ENCODE measurements at places on chromosomes 13 and 19.

GRCh38 chr19:46369817-46370216 lies 22.9 kb downstream of the PPP5C start:
- peaks cover 4% of the 10 kb centered on the region for H3K4me1 ChIP-seq
- H3K27ac ChIP-seq: no peak overlapping the region
- H3K36me3 ChIP-seq: no peaks in the 10 kb centered on the region
- DNase-seq: no peak

GRCh38 chr13:93872376-93872775 lies 607.1 kb downstream of the DCT start:
- no peak overlapping the region for H3K27ac ChIP-seq
- H3K27me3 ChIP-seq: no peaks in the 10 kb centered on the region
- no peaks in the 10 kb centered on the region for H3K4me1 ChIP-seq
- H3K36me3 ChIP-seq: no peaks in the 10 kb centered on the region
- no peak for DNase-seq

DNA sequence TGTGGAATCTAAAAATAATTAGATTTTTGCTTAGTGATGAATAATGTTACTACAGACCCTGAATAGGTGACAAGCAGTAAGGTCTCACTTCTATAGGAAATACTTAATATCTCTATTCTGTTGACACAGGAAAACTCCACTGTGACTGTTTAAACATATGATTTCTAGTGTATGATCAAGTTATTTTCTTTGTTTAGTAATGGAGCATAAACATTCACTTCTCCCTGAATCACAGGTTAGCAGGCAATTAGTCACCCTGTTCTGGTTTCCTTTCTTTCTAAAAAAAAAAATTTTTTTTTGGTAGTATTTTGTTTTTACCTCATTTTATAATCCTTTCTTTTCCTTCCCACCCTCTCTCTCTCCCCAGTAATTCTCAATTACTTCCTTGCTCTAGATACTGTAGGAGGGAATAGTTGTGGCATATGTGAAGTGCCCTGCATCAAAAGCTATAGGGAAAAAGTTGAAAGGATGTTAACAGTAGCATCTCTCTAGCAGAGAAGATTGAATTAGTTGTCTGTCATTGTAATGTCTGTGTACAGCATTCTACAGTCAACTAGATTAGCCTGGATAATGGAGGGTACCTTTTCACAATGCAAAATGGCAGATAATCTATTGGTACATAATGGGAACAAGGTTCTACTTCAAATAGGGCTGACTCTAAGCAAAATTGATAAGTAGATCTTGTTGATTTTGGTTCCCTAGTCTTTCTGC lies 3.5 kb downstream of the HS6ST3 start:
- no peaks in the 10 kb centered on the region for H3K4me1 ChIP-seq
- no peaks in the 10 kb centered on the region for H3K36me3 ChIP-seq
- DNase-seq: no peak
- H3K27me3 ChIP-seq: no peaks in the 10 kb centered on the region

GRCh38 chr19:55206664-55207500 lies 2.4 kb downstream of the PTPRH start:
- H3K27me3 ChIP-seq: peaks cover 8% of the 10 kb centered on the region
- H3K27ac ChIP-seq: no peak overlapping the region
- no peak for DNase-seq
- H3K4me3 ChIP-seq: no peak overlapping the region
- H3K4me1 ChIP-seq: no peaks in the 10 kb centered on the region

DNA sequence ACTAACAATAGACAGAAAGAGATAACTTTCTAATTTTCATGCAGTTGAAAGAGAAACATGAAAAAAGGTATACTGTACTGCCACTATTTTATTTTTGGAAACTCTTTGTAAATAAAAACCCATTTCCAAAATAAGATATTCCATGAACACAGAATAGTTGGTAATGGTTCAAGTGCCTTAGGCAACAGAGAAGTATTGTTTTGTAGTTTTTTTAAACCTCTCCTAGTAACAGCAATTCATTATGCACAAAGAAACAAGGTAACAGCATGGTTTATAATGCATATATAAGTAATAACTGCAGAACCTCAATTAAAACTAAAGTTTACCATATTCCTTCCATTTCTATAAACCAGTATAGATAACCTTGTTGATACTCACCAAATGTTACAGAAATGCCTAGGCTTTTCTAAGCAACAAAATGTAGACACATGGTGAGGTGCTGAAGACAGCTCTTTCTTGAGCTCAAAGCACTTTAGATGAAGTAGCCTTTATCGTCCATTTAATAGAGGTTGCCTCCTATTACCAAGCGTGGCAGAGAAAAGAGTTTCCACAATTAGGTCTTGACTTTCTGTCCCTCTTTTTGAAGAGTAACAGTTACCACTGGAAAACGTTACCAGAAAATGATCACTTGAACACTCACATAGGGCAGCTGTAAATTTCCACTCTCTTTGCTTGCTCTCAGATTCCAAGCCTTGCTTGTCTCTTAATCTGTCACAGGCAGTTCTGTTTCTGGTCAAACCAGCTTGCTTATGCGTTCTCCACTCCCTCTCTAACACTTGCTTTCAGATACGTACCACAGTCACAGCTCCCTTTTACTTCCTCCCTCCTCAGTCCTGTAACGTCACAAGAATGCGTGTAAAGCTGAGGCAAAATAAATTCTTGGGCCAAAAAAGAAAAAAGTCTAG lies 42.9 kb downstream of the CAB39L start:
- H3K36me3 ChIP-seq: no peaks in the 10 kb centered on the region
- H3K27me3 ChIP-seq: no peaks in the 10 kb centered on the region
- H3K4me3 ChIP-seq: no peak overlapping the region
- no peak overlapping the region for H3K27ac ChIP-seq
- no peaks in the 10 kb centered on the region for H3K4me1 ChIP-seq

GRCh38 chr19:30492586-30493270 lies 120.5 kb downstream of the ZNF536 start:
- no peaks in the 10 kb centered on the region for H3K27me3 ChIP-seq
- no peaks in the 10 kb centered on the region for H3K36me3 ChIP-seq
- no peak for DNase-seq
- no peak overlapping the region for H3K27ac ChIP-seq
- no peaks in the 10 kb centered on the region for H3K4me1 ChIP-seq
- H3K4me3 ChIP-seq: no peak overlapping the region

- DNase-seq: no peak
- H3K36me3 ChIP-seq: no peaks in the 10 kb centered on the region
- H3K27ac ChIP-seq: no peak overlapping the region
- H3K4me1 ChIP-seq: no peaks in the 10 kb centered on the region
- no peaks in the 10 kb centered on the region for H3K27me3 ChIP-seq
- no peak overlapping the region for H3K4me3 ChIP-seq
Measured at GRCh38 chr13:75391432-75392100, 90.4 kb downstream of the TBC1D4 start.

DNA sequence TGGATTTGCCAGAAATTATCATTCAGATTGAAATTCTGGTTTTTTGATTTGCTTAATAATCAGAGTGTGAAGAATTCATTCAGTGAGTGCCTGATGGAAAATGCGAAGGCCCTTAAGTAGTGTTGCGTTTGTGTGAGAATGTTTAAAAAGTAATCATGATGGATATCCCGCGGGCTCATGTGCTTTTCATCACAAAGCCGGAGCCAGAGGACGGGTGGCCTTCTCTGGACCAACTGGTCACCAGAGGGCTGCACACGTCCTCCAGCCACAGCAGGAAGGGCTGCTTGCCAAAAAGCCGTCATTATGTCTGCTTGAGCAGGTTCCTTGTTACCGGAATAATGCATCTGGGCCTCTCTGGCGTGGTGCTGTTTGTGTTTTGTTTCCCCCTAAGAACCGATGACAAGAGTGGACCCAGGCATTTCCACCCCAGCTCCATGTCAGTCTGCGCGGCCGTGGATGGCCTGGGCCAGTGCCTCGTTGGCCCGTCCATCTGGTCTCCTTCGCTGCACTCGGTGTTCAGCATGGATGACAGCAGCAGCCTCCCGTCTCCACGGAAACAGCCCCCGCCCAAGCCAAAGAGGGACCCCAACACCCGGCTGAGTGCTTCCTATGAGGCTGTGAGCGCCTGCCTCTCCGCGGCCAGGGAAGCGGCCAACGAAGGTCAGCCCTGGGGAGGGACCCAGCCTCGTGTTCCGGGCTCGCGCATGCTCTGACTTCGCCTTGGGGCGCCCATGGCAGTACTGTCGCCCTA lies 497.7 kb downstream of the MYO16 start:
- H3K27ac ChIP-seq: no peak overlapping the region
- no peaks in the 10 kb centered on the region for H3K36me3 ChIP-seq
- no peak for DNase-seq
- no peak overlapping the region for H3K4me3 ChIP-seq

DNA sequence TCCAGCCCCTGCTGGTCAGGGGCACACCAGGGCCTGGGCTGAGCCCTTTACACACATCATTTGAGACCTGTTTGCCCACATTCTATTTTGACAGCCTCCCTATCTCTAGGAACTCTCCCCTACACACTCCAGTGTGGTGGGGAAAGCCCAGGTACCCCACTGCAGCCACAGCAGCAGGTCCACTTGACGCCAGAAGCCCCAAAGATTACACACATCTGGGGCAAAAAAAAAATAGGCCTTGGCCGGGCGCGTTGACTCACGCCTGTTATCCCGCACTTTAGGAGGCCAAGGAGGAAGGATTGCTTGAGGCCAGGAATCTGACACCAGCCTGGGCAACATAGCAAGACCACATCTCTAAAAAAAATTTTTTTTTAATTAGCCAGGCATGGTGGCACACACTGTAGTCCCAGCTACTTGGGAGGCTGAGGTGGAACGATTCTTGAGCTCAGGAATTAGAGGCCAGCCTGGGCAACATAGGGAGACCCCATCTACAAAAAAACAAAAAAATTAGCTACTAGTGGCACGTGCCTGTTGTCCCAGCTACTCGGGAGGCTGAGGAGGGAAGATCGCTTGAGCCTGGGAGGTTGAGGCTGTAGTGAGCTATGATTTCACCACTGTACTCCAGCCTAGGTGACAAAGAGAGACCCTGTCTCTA lies 18.0 kb upstream of the CD22 start:
- no peaks in the 10 kb centered on the region for H3K4me1 ChIP-seq
- H3K27me3 ChIP-seq: no peaks in the 10 kb centered on the region
- no peak overlapping the region for H3K4me3 ChIP-seq
- DNase-seq: no peak
- no peak overlapping the region for H3K27ac ChIP-seq
- H3K36me3 ChIP-seq: no peaks in the 10 kb centered on the region

DNA sequence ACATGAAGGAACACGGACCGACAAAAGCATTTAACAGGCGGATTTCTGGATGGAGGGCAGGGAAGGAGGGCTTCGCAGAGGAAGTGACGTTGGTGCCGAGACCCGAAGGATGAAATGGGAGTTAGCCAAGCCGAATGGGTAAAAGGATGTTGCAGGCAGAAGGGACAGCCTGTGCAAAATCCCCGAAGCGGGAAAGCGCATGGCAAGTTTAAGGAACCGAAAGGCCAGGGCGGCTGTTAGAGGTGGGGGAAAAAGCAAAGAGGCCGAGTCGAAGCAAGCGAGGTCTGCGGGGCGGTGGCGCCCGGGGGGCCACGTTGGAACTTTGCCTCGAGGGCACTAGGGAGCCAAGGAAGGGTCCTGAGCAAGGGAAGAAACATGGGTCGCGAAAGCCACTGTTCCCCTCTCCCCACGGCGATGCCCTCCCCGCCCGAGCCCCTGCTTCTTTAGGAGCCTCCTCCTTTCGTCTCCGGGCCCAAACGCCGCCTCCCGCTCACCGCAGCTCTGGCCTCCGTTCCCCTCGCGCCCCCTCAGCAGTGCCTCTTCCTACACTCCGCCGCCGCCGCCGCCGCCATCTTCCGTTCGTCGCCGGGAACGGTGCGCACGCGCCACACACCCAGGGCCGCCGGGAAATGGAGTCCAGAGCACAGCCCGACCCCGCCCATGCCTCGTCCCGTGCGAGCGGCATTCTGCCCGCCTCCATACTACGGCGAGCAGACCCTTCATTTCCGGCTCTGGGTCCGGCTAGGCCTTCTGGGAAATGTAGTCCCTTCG lies at the start of gene SYMPK:
Gene SYMPK (minus strand): TSS at position 584 of the 771 bp plus-strand sequence. CDS start 8,652 bp downstream, outside the sequence.
- DNase-seq: peak; percentile 99
- peak within 1 kb of the TSS; percentile 95 for H3K4me3 ChIP-seq
- peaks cover 12% of the 10 kb centered on the region for H3K4me1 ChIP-seq
- H3K36me3 ChIP-seq: peaks cover 26% of the 10 kb centered on the region
- peaks cover 4% of the 10 kb centered on the region for H3K27me3 ChIP-seq
- peak within 1 kb of the TSS; percentile 86 for H3K27ac ChIP-seq

- no peak overlapping the region for H3K27ac ChIP-seq
- H3K4me1 ChIP-seq: peaks cover 10% of the 10 kb centered on the region
- H3K27me3 ChIP-seq: no peaks in the 10 kb centered on the region
Measured at GRCh38 chr19:39319098-39319891, 1.4 kb downstream of the LRFN1 start.

DNA sequence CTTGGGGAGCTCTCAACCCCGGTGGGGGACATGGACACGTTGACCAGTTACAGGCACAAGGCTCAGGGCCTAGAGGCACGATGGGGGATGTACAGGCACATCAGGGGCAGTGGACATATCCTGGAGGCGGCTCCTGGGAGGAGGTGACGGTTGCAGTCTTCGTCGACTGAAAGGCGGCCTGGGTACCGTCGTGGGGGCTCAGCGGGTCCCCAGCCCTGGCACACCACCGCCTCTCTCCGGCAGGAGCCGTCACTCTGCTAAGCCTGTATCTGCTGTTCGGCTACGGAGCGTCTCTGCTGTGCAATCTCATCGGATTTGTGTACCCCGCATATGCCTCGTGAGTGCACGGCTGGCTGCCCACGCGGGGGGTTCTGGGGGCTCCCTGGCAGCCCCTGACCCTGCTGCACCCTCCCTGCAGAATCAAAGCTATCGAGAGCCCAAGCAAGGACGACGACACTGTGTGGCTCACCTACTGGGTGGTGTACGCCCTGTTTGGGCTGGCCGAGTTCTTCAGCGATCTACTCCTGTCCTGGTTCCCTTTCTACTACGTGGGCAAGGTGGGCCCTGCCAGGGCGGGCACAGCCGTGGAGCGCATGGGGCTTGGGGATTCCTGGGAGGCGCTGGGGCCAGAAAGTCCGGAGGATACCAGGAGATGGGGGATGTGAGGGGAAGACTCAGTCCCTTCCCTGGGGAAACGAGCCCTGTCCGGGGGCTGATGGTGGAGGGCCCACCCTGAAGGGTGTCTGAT lies 4.2 kb downstream of the REEP6 start:
- no peak for DNase-seq
- H3K27me3 ChIP-seq: no peaks in the 10 kb centered on the region
- no peaks in the 10 kb centered on the region for H3K4me1 ChIP-seq
- no peak overlapping the region for H3K27ac ChIP-seq

- H3K4me1 ChIP-seq: no peaks in the 10 kb centered on the region
- H3K27ac ChIP-seq: no peak overlapping the region
- no peaks in the 10 kb centered on the region for H3K36me3 ChIP-seq
- no peak overlapping the region for H3K4me3 ChIP-seq
- DNase-seq: no peak
Measured at GRCh38 chr13:59721926-59722910, 441.5 kb downstream of the DIAPH3 start.

- H3K36me3 ChIP-seq: no peaks in the 10 kb centered on the region
- no peak overlapping the region for H3K27ac ChIP-seq
- DNase-seq: no peak
Measured at GRCh38 chr13:74487091-74487722, 353.0 kb upstream of the KLF12 start.

DNA sequence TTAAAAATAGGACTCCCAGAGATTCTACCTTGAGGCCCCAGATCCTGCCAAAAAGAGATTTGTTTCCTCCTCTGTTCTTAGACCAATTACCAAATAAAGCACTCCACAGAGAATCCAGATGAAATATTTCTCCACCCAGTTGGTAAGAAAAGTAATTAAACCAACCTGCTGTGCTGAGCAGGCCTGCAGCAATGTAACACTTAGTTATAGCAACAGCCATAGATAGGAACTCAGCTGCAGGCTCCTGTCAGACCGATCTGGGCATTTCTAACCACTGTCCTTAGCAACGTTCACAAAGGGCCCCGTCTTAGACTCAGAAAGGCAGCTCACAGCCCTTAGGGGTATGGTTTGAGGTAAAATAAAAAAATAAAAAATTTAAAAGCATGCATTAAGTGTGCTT lies 271.1 kb downstream of the KCNRG start:
- peaks cover 9% of the 10 kb centered on the region for H3K4me1 ChIP-seq
- DNase-seq: no peak
- no peaks in the 10 kb centered on the region for H3K36me3 ChIP-seq
